ENCODE measurements at places on chromosomes 2 and 18. TPM values are rescaled to one million over a fixed set of nuclear protein-coding genes. Genes with fewer than 3 reads are reported as not detected.

Gene ACVR2A
- 86.8 TPM for total RNA-seq

Gene DQX1
- 0.55 TPM for total RNA-seq

Gene CLEC4F
- total RNA-seq = 9.1 TPM

Gene TEKT4
- total RNA-seq = 0.22 TPM

Gene NAPG
- 59.6 TPM for total RNA-seq

Gene BMP10
- total RNA-seq = not detected

Gene CHST10
- 27.2 TPM for total RNA-seq

Gene SLC11A1
- 7.8 TPM for total RNA-seq

Gene CPSF3
- total RNA-seq = 46.8 TPM

Gene CD207
- 5.3 TPM for total RNA-seq

Gene DSEL
- total RNA-seq = 32.9 TPM

Gene HNMT
- total RNA-seq = 29.9 TPM

Gene PKDCC
- 143 TPM for total RNA-seq
